ENCODE measurements at places on chromosomes 5 and 9.
A peak's percentile ranks its signal among the peaks of the same experiment; 100 is the strongest.

- no peak for DNase-seq
Measured at GRCh38 chr5:109533751-109534272, 124.0 kb upstream of the PJA2 start.

DNA sequence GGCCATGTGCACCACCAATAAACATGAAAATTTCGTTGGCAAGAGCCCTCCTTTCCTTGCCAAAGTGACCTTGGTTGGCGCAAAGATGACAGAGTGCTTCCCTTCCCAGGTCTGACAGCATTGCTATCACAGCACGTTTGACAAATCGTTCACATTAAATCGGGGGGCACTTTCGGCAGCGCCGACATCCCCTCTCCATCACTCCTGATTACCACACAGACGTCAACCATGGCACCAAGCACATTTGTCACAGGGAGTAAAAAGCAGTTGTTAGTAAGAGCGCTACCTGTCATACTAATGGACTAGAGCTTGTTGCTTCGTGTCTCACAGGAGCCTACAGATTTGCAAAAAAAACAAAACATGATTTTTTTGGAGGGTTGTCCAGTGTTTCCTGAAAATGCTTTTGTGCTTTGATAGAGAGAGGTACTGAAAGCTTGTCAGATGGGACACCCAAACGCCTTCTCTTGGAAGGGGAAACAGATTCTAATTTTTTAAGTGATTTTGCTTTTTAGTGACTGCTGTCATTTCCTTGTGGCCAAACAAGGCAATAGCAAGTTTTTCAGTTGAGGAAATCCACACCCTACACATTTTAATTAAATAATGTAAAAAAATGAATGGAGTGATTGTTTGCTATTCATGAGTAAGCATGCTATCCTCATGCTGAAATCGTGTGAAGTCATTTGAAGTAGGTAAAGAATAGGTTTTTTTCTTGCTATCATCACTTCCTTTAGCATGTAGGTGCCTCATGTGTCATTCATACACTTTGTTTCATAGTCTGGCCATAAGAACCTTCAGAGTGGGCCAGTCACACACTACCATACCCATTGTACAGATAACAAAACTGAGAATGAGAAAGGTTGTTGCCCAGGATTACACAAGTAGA, 682.8 kb upstream of the WWC1 start:
- no peak for DNase-seq

GRCh38 chr5:139863855-139864558, 68.4 kb downstream of the PSD2 start:
- DNase-seq = no peak

GRCh38 chr9:11072176-11072575, 459.4 kb upstream of the PTPRD start:
- no peak for DNase-seq

DNA sequence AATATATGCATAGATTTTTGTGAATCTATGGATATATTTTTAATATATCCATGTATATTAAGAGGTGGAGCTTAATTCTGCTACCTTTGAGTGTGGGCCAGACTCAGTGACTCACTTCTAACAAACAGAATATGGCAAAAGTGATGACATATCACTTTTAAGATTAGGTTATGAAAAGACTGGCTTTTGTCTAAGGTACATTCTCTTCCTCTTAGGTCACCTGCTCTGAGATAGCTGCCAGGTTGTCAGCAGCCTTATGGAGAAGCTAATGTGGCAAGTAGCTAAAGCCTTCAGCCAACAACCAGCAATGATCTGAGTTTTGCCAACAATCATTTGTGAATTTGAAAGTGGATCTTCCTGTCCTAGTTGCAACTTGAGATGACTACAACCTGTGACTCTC, 83.8 kb downstream of the ANKRD31 start:
- DNase-seq = no peak

- DNase-seq = no peak
Measured at GRCh38 chr5:40547994-40548575, 131.6 kb upstream of the PTGER4 start.

DNA sequence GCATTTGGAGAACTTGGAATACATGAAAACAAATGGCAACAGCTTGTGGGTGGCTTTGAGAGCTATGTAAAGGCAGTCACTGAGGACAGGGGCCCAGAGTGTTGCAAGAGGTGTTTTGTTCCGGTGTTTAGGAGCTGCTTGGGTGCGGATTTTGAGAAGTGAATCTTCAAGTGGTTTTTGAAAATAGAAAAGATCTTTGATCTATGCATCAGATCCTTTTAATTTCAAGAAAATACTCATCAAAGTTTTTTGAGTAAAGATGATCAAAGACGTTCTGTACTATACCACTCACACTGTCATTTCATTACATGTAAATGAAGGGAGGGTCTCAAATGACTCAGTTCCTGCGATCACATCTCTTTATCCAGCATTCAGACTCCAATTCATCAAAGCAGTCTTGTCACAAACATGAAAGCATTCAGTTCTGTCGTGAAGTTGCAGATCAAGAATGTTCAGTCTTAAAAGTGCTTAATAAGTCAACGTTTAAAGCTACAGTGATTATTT, 112.5 kb downstream of the WDR41 start:
- peak; percentile 64 for DNase-seq

DNA sequence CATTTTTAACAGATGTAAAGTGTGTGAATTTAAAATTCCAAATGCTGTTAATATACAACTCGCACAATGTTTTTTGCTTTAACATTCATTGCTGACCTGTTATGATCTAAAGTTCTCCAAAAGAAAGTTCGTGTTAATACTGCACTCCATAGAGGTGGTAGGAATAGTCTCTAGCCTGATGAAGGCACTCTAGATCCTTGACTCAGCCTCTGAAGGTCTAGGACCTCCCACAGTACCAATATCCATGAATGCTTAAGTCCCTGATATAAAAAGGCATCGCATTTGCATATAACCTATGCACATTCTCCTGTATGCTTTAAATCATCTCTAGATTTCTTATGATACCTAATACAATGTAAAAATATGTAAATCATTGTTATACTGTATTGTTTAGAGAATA, 213.6 kb downstream of the EFNA5 start:
- DNase-seq = no peak
